Fibroblast of skin of back (primary cell): ENCODE measurements at places on chromosomes 6 and 20.
A peak's percentile ranks its signal among the peaks of the same experiment; 100 is the strongest.

DNA sequence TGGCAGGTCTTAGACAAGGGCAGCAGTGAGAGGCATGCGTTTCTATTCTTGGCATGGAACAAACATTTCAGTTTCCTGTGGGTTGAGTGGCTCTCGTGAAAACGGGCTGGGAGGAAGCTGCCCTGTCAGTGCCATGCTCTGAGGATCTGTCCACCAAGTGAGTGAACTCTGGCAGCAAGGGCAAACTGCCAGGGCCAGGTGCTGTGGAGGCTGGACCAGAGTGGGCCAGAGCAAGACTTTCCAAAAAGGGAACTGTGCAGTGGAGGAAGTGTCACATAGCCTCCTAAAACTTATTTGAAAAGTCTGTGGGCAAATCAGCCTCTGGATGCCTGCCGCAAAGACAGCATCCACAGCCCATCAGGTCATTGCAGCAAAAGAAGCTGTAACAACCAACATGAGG lies 44.2 kb upstream of the TAB2 start:
- no peak for DNase-seq

GRCh38 chr6:14658886-14659561 lies 541.5 kb downstream of the CD83 start:
- peak; percentile 74 for DNase-seq

DNA sequence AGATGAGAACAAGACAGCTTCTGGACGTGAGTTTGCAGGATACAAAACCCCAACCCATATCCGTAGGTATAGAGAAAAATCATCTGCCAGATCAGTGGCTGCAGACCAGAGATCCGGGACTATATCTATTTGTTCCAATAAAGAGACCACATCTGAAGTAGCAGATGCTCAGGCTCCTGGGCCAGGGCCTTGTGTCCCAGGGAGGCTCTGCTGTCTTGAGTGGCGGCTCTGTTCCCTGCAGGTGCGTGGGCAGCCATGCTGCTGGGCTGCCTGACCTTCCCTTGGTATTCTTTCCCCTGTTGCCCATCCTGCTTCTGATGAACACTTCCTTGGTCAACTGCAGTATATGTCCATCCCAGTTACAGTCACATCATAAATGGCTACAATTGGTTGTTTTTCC lies 34.9 kb downstream of the ERMARD start:
- DNase-seq: no peak

GRCh38 chr6:99736302-99736701 lies 129.7 kb downstream of the PRDM13 start:
- no peak for DNase-seq
